Mucosa of descending colon (tissue), 3 donors: ENCODE measurements at places on chromosomes 2 and 18.

DNA sequence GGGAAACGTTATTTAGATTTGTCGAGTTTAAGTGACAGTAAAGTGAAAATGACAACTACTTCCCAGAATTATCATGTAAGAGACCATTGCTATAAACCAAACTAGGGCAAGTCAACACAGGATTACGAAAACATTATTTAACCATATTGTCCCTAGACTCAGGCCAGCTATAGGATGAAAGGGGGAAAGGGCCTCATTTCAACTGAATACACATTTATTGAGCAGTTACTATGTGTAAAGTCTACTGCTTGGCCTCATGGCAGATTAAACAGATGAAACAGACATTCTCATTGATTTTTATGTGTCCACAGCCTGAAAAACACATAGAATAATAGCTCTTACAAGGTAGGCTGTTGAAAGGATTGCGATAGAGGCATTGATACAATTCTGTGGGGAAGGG lies 32.7 kb downstream of the ARHGEF33 start:
- DNase-seq: no peak

DNA sequence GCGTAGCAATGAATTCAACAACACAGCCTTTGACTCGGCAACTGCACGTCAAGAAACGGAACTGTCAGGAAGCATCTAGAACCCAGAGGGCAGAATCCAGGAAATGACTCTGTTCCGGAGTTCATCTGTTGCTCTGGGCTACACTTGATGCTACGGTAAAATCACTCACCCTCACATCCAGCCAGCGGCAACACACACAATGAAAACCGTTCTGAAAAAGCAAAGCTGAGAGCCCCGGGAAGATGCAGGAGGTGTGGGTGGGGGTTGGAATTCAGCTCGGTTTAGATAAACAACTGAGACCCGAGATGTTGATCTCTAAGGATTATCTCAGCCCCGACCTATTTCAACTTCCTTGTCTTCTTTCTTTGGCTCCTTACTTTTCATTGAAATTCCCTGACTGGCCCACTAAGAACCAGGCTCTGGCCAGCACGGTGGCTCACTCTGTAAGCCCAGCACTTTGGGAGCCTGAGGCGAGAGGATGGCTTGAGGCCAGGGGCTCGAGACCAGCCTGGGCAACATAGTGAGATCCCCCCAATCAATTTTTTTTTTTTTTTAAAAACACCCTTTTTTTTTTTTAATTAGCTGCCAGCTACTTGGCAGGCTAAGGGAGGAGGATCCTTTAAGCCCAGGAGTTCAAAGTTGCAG lies 13.3 kb upstream of the RAB17 start:
- DNase-seq: no peak

- DNase-seq: no peak
Observed at GRCh38 chr18:76456823-76457222, 38.2 kb downstream of the ZNF516 start.

- no peak for DNase-seq
Observed at GRCh38 chr2:98935111-98935770, 784 bp downstream of the CRACDL start.

DNA sequence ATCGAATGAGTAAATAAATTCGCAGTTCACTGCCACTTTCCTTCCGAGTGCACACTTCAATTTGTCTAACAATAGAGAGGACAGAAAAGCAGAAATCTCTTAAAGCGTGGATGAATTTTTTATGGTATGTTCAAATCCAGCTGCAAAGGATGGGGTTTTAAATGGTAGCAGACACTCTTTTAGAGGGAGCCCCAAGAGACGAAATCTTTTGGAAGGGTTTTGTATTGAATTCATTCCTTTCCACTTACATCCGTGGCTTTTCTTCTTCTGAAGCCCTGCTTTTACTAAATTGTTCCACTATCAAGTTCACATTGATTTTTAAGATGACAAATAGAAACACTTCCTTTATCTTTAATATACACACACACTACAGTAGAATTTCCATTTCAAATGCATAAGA lies 680.7 kb downstream of the NR4A2 start:
- DNase-seq: no peak

- DNase-seq: peak; percentile 66
Observed at GRCh38 chr2:149038442-149039212, at the start of gene LYPD6B. LYPD6B (plus strand) TSS chr2:149038699; CDS start chr2:149130949, 92,250 bp downstream.

GRCh38 chr2:224596289-224596688 lies 11.1 kb upstream of the CUL3 start:
- no peak for DNase-seq

DNA sequence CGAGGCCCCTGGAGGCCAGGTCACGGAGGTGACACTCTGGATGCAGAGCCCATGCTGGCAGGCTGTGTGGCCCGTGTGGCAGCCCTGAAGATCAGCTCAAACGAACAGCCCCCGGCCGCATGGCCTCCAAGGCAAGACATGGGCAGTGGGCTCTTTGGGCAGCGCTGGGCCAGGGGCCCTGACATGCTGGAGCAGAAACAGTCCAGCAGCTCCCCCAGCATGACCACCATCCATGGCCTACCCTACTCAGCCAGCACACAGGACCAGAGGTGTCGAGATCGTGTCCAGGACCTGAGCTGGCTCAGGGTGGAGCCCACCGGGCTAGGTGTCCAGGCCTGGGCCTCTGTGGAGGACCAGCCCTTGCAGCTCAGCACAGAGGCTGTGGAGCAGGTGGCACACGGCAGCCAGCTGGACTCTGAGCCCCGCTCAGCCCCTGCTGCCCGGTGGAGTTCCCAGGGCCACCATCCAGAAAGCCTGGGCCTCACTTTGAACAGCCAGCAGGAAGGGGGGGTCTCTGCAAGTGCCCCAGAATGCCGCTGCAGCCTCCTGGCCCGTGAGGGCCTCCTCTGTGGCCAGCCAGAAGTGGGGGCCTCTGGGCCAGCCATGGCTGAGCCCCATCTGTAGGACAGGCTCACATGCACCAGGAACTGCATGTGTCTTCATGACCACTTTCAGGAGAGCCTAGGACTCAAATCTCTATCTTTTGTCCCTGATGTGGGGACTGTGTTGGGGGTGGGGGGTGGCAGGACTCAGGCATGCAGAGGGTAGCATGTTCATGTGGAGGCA lies 8.9 kb downstream of the AMER3 start:
- DNase-seq: no peak

GRCh38 chr2:36556842-36557241 lies 41.1 kb downstream of the FEZ2 start:
- DNase-seq: no peak

- DNase-seq: no peak
Observed at GRCh38 chr18:60599267-60599666, 226.7 kb upstream of the MC4R start.

- DNase-seq: peak; percentile 13
Observed at GRCh38 chr2:105576440-105577241, 168.1 kb upstream of the NCK2 start.

- DNase-seq: no peak
Observed at GRCh38 chr2:34785206-34785785, 1186.2 kb upstream of the FAM98A start.

- peak; percentile 68 for DNase-seq
Observed at GRCh38 chr2:202377207-202377761, 1.2 kb downstream of the BMPR2 start.

- no peak for DNase-seq
Observed at GRCh38 chr2:217932803-217933616, 69.8 kb downstream of the TNS1 start.

DNA sequence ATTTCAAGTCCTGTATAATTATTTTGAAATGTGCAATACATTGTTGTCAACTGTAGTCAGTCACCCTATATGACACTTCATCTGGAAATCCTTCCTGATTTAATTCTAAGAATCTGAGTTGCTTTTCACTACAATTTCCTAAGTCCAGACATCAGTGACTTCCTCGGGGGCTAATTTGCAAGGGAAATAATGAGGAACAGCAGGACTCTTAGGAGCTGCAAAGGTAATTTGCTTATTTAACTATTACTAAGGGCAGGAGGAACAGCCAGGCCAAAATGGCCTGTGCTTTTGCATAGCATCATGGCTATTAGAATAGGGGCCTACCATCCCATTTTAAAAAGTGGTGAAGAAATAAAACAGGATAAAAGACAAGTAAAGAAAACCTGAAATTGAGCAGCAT lies 178.8 kb downstream of the MC4R start:
- no peak for DNase-seq

DNA sequence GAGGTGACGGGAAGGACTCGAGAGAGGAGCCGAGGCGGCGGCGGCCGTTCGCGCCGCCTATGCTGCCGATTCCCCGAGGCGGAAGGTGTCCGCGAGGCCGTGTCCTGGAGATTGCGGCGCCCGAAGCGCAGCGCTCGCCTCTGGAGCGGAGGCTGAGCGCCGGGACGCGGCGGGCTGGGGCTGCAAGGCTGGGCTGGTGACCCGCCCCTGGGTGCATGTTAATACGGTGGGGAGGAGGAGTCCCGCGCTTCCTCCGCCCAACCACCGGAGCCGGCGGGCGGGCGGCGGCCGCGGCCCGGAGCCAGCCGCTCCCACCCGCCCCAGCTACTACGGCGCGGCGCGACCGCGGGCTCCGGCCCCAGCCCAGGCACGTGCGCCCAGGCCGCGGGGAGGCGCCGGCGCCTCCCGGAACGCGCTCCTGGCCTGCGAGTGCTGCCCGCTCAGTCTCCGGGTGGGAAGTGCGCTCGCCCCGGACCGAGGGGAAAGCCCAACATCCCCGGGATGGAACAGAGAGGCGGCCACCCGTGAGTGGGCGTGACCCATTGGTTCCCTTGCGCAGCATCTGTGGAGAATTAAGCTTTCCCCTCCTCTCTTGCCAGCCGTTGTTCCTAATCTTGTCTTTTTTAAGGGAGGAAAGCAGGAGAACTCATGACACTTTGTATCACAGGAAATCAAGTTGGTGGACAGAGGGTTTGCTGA lies at the start of gene DLGAP1:
TSS of gene DLGAP1 (minus strand) at position 195 of the 699 bp plus-strand sequence.
- peak; percentile 71 for DNase-seq

GRCh38 chr18:70376137-70376913 lies 87.5 kb downstream of the SOCS6 start:
- DNase-seq: no peak

DNA sequence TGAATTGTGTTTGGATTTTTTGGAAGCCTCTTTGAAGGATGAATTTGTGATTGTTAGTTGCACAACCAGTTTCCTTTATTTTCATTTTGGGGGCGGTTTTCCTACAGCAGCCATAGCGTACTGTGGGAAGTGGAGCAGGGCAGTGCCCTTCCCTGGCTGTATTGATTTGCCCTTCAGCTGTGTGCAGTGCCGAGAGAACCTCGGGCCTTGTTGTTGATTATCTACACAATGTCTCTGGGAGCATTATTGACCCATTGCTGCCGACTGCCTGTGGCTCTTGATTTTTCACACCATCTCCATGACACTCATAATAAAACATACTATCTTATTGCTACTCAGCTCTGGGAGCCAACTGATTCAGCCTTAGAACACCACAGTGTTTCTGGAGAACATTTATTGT lies 162.2 kb upstream of the BOD1L2 start:
- DNase-seq: no peak

GRCh38 chr2:61328707-61329251 lies 142.1 kb downstream of the USP34 start:
- peak; percentile 11 for DNase-seq

- peak; percentile 48 for DNase-seq
Observed at GRCh38 chr2:88190808-88191721, 20.9 kb downstream of the THNSL2 start.

DNA sequence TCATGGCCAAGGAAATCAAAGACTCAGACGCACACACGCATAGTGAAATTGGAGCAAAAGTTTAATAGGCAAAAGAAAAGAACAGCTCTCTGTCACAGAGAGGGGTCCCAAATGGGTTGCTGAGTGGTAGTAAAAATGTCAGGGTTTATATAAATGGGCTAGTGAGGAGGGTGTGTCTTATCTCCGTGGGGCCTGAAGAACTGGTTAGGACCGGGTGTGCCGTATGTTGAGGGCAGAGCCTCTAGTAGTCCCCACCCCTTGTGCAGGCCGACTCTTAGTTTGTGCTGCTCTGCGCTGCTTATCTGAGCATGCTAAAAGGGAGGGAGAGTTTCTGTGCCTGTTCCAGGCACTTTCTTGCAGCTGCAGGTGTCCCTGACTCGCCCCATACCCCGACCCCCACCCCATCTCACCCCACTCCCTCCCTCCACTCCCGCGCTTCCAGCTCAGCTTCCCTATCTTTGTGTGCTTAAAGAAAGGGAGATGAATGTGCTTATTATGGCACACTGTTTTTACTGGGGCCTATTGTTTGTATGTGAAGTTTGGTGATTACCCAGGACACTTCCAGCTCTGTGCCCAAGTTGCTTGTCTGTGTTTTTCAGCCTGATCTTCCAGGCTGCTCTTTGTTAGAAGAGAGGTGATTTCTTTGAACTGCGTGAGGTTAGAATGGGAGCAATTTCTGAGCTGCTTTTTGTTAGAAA lies 167.4 kb downstream of the SPAG16 start:
- DNase-seq: peak; percentile 63
